Activated CD8-positive, alpha-beta memory T cell treated with anti-CD3 and anti-CD28 coated beads for 1 hour (primary cell): ENCODE measurements at places on chromosomes 16 and 17.

DNA sequence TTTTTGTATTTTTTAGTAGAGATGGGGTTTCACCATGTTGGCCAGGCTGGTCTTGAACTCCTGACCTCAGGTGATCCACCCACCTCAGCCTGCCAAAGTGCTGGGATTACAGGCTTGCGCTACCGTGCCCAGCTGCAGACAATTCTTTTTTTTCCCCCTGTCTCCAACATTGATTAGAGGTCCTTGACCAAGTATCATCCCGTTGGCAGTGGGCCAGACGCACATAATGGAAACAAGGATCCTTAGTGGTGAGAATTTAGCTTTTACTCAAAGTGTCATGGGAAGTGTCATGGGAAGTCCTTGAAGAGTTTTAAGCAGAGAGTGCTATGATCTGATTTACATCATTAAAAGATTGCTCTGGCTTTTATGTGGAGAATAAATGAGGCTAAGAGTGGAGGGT, 2.1 kb upstream of the FBXO47 start:
- DNase-seq: no peak

DNA sequence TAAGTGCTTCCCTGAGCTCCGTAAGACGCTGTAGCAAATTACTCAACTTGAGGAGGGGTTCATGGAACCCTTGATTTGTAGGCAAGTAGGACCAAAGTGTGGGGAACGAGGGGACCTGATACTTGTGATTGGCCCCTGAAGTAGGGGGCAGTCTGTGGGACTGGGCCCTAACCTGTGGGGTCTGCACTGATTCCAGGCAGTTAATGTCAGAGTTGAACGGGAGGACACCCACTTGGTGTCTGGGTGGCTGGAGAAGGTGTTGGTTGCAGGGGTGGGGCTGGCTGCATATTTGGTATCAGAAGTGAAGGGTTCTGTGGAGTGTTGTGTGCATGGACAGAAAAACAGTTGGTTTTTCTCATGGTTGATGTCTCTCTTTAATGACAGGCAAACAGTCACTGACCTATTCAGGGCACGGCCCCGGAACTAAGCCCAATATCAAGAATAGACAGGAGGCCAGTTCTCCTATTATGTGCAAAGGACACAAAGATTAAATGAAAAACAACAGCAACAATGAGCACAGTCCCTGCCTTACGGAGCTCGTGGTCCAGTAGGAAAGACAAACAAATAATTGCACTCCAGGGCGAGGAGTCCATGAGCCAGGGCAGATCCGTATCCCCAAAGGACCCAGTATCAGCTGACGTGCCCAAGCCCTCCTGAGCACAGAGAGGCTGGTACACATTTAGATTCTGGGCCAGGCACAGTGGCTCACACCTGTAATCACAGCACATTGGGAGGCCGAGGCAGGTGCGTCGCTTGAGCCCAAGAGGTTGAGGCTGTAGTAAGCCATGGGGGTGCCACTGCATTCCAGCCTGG, 19.2 kb downstream of the MXRA7 start:
- no peak for DNase-seq

GRCh38 chr17:62478424-62478879, at the start of gene TLK2:
TLK2 (plus strand) TSS chr17:62478825; CDS start chr17:62481126, 2,301 bp downstream.
- DNase-seq: peak; percentile 53

DNA sequence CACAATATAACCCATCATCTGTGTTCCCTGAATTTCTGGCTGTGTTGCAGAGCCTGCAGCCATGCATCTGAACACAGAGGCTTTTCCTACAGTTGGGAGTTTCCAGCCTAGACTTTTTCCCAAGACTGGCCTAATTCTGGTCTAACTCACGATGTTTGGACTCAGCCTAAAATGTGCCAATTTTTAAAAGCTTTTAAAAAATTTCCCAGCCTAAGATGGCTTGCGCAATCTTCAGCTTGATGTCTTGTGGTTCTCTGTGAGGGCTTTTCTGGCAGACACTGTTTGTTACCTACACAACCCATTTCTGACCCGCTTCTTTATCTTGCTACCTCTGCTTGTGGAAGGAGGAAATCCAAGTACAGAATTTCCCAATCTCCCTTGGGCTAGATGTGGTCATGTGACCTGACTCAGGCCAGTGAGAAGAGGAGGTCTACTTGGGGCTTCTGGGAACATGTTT, 72.7 kb upstream of the GAS7 start:
- DNase-seq: no peak

GRCh38 chr17:57447990-57448758, 191.9 kb downstream of the MSI2 start:
- DNase-seq: no peak

DNA sequence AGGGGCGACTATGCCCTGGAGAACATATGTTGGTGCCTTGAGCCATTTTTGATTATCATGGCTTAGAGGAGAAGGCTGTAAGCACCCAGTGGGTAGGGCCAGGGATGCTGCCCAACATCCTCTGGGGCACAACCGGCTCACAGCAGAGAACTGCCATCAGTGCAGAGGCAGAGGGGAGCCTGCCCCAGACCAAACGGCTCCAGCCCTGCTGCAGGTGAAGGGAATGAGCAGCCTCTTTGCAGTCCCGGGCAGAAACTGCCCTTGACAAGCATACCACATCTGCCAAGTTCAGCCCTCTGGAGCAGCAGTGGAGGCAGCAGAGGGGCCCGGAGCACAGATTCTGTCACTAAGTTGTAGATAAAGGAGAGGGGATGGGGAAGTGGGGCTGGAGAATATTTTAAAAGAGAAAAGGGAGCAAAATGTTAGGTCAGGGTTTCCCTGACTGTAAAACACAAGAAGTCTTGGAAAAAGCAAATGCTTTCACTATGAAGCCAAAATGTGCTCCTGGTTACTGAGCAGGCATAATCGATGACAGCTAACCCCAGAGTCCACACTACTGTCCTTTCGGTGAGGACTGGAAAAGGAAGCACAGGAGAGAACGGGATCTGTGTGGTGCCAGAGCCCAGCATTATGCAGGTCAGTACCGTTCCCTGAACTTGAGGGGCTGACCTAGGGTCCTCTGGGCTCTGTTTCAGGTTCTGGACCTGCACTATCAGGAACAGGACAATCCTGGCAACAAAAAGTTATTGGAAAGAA, 72.0 kb downstream of the CREBBP start:
- DNase-seq: no peak
